NCI-H345 (cell line): ENCODE measurements at places on chromosomes 2 and 18.
A peak's percentile ranks its signal among the peaks of the same experiment; 100 is the strongest.

- no peak for DNase-seq
Observed at GRCh38 chr2:160454070-160454797, 39.4 kb downstream of the RBMS1 start.

DNA sequence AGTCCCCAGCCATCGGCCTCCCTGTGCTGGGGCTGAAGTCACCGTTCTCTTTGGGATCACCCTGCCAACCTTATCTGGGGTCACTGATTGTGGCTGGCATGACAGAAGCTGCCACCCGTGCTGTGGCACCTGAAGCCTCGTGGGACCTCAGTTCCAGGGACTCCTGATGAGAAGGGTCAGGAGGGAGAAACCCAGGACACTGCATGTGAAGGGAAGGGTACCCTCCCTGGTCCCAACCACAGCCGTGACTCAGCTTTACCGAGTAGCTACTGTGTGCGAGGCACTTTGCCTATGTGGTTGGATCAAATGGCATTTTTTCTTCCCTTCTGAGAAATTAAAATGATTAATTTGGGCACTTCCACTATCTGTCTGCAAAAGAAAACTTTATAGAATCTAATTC is 64.4 kb downstream of the SP110 start:
- DNase-seq, result no peak

- no peak for DNase-seq
Observed at GRCh38 chr18:634551-635045, 22.9 kb upstream of the TYMS start.

DNA sequence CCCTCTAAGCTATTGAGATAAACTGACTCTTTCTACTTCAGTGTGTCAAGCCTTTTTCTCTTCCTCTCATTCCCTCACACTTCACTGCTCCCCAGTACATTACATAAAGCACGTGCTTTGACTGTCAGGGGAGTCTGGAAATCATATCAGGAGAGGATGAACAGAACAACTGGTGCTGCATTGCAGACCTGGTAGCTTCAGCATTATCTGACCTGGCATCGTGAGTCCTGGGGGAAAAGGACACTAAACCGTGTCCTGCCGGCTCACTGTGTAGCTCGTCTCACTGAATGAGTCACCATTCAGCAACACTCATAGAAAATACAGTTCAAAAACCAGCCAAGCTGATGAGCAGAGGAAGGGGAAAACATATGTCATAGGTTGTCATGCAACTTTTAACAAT is 108.5 kb upstream of the UNC80 start:
- no peak for DNase-seq

- no peak for DNase-seq
Observed at GRCh38 chr2:60857056-60857455, 24.3 kb upstream of the REL start.

DNA sequence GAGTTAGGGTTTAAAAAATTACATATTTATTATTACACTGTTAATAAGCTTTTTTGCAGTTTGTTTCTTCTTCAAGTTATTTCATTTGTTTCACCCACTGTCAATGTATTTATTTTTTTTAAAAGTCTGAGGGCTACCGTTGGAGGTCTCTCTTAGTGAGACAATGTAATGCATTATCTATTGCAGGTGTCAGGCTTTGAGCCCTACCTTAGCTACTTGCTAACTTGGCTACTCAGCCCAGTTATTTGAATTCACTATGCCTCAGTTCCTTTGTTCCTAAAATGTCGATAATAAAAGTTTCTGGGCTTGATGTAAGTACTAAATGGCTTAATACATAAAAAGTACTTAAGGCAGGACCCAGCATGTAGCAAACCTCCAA is 458 bp upstream of the TFPI start:
- no peak for DNase-seq

DNA sequence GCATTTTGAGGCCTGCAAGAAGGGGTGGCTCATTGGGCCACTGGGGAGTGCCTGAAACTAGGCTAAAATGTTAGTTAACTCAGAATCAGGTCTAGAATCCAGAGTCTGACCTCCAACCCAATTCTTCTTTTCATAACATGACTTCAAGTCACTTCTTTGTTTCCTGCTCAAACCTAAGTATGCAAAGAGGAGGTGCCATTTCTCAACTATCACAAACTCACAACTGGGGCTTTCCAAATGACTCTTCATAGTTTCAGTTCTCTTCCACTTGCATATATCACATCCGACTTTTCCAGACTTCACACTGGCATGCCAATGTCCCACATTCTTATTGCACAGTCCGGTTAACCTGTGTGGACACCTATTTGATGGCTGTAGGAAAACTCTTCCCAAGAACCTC is 211.6 kb downstream of the TCF4 start:
- no peak for DNase-seq

GRCh38 chr2:25380023-25380422 is 38.3 kb upstream of the DNMT3A start:
- DNase-seq, result no peak

DNA sequence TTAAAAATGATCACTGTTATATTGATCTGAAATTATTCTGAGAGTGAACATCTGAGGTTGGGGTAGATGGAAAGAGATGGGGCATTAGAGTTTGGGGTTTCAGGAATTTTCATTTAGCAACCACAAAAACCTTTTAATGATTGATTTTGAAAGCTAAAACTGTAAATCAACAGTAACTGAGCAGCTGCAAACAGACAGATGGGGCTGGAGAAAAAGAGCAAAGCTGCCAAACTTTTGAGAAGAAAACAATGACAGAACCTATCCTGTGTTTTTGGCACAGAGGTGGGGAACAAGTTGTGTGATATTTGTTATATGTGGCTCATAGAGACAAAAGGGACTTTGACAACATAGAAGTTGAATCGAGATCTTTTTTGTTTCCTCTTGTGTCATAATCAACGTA is 415.8 kb upstream of the DSEL start:
- no peak for DNase-seq

- no peak for DNase-seq
Observed at GRCh38 chr2:236731767-236732580, 162.3 kb downstream of the ACKR3 start.

GRCh38 chr2:192947352-192947751 is 752.6 kb upstream of the TMEFF2 start:
- no peak for DNase-seq

DNA sequence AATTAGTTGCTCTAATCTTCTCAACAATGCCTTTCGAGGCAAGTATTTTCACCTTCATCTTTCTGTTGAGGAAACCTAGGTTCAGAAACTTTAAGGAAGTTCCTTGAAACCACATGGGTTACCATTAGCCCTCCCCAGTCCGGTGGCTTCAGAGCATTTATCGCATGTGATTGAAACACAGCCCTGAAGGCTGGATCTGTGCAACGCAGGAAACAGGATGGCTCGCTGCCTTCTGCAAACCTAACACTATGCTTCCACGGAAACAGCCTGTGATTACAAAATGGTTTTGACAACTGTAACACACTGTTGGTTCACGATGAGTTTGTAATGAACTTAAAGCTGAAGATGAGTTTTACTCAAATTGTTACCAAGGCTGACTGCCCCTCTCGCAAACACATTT is 68.5 kb downstream of the EPB41L3 start:
- no peak for DNase-seq

GRCh38 chr2:38605298-38605830 is 2.6 kb upstream of the HNRNPLL start:
- no peak for DNase-seq

DNA sequence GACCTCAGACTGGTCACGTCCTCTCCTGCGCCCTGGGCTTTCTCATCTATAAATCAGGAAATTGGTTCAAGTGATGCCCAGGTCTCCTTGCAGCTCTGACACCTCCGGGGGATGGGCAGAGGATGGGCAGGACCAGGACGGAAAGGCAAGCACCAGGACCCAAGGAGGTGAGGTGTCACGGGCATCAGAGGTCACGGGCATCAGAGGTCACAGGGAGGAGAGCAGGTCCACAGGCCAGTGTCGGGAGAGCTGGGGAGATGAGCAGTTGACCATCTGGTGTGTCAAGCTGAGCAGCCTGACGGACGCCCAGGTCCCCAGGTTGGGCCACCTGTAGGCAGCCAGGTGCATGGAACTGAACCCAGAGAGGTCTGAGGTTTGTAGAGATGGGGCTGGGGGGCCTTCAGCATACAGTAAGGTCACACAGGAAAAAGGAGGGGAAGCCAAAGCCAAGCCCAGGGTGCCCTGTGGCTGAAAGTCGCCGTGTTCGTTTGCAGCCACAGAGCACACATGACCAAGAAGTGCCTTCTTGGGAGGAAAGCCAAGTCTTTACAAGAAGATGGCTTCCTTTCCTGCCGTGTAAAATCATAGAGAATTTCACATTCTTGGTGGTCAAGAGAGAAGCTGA is 240.4 kb downstream of the ATAD2B start:
- no peak for DNase-seq

DNA sequence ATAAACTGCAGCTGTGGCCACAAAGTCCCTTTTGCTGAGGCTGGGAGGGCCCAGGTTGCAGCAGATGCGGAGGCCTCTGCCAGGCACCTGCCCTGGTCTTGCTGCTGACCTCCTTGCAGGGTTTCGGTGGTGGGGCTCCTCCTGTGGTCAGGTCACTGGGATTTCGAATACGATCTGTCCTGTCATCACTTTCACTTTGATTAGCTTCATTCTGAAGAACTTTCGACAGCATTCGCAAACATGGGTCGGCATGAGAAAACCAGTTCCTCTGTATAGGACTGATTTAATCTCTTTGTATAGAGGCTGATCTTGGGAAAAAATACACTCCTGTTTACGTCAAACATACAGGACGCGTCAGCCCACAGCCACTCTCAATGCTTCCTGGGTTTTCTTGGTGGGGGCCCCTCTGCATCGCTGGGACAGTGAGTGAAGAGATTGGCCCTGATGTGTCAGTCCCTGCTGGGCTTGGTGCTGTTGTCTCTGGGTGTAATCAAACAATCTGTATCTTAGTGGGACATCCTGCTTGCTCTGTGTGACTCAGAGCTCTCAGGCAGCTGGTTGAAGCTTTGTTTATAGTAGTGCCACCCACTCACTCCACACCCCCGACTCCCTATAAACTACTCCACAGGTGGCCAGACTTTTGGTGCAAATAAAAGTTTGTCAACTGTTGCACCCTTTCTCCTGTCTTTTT is 209.4 kb upstream of the CXCR4 start:
- DNase-seq, result peak; percentile 42

DNA sequence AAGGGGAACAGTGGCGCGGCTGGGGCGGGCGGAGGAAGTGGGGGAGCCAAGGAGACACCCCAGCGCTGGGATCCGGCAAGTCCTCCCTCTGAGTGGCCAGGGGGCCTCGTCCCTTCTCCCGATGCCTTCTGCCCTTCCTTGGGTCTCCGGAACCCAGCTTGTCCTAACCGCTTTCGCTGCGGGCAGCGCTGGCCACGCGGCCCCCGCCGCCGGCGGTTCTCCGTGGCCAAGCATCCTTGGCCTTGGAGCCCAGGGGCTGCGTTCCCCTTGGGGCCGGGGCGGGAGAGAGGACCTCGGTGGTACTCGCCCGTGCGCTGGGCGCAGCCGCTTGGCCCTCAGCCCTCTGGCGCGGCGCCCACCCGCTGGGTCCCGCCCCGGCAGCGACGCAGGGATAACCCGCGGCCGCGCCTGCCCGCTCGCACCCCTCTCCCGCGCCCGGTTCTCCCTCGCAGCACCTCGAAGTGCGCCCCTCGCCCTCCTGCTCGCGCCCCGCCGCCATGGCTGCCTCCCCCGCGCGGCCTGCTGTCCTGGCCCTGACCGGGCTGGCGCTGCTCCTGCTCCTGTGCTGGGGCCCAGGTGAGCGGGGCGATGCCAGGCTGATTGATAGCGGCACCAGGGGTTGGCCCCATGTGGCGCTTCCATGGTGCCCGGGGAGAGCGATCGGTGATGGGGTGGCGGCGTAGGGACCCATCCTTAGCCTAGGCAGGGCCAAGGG is 128.7 kb downstream of the UXS1 start:
- DNase-seq, result no peak

- no peak for DNase-seq
Observed at GRCh38 chr2:207394812-207395534, 134.8 kb upstream of the CREB1 start.

DNA sequence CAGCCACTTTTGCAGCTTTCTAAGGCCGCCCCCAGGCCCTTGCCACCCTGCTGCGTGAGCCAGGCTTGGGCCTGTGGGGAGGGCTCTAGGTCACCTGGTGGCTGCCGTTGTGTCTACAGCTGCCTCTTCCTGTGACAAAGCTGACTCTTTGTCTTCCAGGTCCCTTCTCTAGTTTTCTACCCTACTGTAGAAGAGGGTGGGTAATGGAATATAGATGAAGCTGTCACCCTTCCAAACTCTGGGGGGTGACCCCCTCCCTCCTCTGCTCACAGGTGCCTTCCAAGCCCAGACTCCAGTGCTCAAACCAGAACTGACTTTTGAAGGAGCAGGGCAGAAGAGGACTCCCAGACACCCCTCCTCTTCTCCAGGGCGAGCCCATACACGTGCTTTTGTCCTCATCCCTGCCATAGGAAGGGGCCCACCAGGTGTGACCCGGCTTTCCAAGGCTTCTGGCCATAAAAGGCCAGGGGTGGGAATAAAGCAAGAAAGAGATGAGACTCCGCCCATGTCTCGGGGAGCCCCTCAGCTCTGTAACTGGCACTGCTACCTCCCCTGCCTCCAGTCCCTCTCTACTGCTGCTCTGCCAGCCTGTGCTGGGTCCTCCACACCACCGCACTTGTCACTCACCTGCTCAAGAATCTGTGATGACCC is 17.9 kb upstream of the SDC1 start:
- peak; percentile 51 for DNase-seq

DNA sequence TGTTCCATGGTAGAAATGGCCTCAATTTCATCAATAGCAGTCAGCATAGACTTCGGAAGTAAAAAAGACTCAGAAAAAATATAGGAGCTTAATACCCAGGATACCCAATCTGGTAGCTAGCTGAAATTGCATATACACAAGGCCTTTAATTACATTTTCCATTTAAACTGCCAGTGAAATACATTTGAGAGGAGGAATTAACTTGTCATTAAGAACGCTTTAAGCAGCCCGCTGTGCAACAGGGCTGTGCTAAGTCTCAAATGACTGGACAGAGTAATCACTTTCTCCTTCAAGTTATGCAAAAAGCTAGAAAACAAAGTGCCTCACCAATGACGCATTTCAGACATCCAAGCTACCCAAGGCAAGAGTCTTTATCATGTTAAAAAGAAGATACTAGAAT is 558.8 kb downstream of the MBD2 start:
- no peak for DNase-seq

- no peak for DNase-seq
Observed at GRCh38 chr2:9610781-9611548, 19.8 kb downstream of the YWHAQ start.

- no peak for DNase-seq
Observed at GRCh38 chr2:53660886-53661285, 106.7 kb upstream of the CHAC2 start.

DNA sequence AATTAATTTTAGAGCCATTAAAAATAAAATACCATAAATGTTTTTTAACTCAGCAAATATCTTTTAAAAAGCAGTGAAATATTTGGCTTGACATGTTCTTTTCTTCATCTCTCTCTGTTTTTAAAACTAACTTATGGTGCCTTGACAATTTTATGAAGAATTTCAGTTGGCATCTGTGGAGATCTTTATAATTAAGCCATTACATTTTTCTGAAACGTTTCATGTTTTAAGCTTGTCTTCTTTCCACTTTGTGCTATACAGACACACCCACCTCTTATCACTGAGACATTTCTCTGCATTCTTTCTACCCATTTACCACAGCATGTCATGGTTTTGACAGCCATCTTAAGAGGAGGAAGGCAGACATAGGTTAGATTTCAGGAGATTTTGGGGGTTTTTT is 915.1 kb upstream of the FSHR start:
- DNase-seq, result no peak

GRCh38 chr18:6219116-6219717 is 195.5 kb downstream of the L3MBTL4 start:
- peak; percentile 44 for DNase-seq
